ENCODE measurements at places on chromosomes 3 and 15.

DNA sequence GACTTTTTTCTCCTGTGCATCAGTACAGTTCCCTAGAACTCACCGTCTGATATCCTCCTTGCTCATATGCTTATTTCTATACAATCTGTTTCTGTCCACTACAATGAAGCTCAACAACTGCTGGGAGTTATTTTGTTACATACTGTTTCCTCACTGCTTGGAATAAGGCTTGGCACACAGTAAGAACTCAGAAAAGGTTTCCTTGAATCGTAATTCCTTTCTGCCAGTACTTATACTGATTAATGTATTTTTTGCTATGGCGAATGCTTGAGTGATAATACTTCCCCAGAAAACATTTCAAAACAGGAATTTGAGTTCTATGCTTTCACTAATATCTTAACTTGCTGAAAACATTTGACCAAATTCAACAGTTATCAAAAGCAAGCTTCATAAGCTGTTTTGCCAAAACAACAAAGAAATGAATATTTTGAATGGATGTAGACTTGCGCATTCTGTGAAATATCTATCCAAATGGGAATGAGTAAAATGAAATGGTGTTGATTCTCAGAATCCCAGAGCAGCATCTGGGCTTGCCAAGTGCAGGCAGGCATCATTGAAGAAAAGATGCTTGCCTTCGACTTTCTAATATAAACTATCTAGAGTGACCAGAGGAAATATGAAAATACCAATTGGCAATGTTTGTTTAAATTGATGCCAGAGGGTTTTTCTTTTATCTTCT is 286.3 kb downstream of the RAP2B start:
- DNase-seq, result no peak

- DNase-seq, result peak; percentile 70
Observed at GRCh38 chr3:10758304-10759037, 57.6 kb upstream of the SLC6A11 start.

- no peak for DNase-seq
Observed at GRCh38 chr3:65945953-65946352, 92.8 kb downstream of the MAGI1 start.

- no peak for DNase-seq
Observed at GRCh38 chr3:81216192-81216591, 545.3 kb downstream of the GBE1 start.

DNA sequence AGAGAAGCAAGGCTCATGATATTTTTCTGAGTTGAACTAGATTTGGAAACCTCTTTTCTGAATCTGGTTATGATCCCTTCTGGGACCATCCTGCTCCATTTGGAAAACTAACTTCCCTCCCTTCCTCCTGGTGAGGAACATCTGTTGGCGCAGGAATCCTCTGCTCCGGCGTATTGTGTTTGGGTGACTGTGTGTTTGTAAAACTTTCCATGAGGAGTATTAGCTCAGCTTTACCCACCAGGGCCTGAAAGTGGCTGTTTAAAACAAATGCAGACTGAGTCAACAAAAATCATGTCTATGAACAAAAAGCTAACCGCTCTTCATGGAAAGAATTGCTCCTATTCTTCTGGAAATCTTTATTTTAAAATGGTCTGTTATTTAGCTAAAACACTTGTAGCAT is 17.7 kb downstream of the STARD9 start:
- DNase-seq, result no peak

DNA sequence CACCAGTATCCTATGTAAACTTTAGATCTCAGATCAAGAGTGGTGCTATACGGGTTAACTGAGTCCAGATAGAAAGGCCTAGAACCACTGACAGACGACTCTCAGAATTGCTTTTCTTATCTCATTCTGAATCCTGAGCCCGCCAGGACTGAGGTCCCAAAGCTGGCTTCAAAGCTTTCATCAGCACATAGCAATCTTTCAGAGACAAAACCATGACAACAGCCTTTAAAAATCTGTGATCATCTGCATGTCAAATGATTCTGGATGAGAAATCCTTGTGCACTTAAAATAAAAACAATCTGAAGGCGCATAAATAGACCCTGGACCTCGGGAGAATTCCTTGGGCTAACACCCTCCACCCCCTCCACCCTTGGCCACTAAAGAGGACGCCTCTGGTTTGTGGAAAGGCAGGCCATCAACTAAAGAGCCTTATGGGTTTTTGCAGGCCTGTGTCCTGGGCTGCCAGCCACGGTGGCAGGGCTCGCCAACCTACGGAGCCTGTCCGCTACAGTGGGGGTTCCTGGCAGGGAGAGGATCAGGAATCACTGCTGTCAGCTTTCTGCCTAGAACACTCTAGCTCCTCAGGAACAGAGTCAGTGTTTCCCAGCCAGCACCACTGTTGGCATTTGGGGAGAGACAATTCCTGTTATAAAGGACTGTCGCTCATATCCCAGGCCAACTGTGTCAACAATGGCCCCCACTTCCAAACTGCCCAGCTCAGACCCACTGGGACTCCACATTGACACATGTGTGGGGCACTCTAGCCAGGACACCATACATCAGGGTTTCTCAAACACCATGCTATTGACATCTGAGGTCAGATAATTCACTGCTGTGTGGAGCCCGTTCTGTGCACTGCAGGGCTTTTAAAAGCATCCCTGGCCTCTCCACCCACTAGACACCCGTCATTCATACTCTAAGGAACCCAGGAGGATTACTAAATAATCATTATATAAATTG is 20.2 kb downstream of the TLE3 start:
- no peak for DNase-seq

DNA sequence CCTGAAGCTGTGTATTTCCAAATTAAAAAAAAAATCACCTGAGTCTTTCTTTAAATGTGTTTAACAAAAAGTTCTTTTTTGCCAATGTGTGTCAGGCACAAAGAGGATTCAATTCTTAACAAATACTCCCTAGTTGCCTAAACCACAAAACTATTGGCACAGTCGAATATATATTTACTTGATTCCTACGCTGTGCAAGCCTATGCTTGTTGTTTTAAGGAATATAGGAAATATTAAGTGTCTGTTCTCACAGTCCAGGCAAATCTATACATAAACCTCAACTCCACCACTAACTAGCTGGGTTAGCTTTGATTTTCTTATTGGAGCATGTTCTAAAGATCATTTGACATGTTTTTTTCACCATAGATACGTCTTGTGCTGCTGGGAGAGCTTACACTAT is 571.0 kb downstream of the PYDC2 start:
- no peak for DNase-seq

GRCh38 chr3:169246158-169246557 is 417.4 kb downstream of the MECOM start:
- no peak for DNase-seq

GRCh38 chr3:172156586-172156955 is 117.2 kb downstream of the FNDC3B start:
- DNase-seq, result no peak

GRCh38 chr3:42535981-42536784 is 33.7 kb downstream of the VIPR1 start:
- DNase-seq, result peak; percentile 33

DNA sequence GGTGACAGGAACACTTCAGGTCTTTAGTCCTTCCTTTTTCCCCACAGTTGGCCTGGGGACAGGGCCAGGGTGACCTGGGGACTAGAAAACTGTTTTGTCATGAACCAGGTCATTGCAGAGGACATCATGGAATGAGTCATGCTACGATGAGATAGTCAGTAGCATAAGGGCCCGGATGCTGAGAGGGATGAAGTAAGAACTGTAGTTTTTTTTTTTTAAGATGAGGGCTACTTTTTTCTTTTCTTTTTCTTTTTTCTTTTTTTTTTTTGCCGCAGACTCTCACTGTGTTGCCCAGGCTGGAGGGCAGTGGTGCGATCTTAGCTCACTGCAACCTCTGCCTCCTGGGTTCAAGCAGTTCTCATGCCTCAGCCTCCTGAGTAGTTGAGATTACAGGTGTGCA is 8.0 kb downstream of the MAP2K5 start:
- no peak for DNase-seq

DNA sequence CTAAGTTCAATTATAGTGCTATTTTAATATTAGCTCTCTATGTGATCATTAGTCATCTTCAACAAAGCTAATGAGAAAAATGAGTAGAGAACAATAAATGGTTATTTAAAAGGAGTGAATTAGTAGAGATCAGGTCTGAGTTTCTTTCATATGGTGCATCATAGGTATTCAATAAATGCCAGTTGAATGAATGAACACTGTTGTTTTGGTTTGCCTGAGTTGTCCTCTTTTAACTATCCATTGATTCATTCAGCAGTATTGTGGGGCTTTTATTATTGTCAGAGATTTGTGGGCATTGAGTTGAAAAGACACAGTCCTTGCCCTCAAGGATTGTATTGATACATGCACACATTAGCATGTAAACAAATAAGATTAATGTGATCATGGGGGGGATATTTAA is 88.2 kb downstream of the AGBL1 start:
- no peak for DNase-seq

DNA sequence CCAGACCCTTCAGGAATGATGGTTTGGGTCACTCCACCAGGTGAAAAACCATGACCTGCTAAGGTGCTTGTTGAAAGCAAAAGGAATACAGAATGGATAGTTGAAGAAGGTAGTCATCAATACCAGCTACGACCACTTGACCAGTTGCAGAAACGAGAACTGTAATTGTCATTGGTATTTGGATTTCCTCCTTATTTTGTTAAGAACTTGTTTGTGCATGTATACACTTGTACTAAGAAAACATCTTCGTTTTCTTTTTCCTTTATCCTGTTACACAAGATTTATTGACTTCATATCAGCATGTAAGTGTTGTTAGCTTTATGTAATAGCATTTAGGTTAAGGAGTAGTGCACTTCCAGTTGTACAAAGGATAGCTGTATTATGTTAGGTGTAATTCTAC is 261.8 kb downstream of the MCTP2 start:
- no peak for DNase-seq

DNA sequence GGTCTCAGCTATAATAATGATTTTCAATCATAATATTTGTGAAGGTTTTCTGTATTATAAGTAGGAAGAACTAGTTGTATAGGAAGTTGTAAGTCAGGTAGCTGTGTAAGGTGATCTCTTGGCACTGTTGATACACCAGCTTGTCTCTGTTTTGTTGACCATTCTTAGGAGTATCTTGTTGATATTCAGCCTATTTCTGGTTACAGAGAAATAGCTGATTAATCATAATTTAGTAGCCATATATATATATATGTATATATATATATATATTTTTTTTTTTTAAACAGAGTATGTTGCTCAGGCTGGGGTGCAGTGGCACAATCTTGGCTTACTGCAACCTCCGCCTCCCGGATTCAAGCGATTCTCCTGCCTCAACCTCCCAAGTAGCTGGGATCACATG is 20.2 kb downstream of the AKAP13 start:
- DNase-seq, result no peak

- no peak for DNase-seq
Observed at GRCh38 chr15:94370936-94371285, 139.6 kb downstream of the MCTP2 start.

DNA sequence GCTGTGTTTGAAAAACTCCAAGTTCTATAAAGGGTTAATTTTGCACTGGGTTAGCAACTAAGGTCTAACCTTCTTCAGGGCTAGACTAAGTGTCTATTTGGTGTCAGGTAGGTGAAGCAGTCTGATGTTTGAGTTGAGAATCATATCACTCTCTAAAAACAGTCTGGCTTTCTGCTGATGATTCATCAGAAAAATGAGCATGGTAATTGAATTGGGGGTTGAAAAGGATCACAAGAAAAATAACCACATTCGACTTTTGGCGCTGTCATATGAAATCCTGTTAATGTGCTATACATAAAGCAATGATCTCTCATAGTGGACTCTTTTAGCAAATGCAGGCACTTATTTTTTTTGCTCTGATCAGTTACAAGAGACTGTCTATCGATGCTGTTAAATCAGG is 242.2 kb upstream of the AZI2 start:
- DNase-seq, result no peak

GRCh38 chr15:33132233-33132580 is 62.3 kb downstream of the FMN1 start:
- no peak for DNase-seq

GRCh38 chr3:169841171-169841570 is 28.5 kb upstream of the LRRC34 start:
- DNase-seq, result no peak

DNA sequence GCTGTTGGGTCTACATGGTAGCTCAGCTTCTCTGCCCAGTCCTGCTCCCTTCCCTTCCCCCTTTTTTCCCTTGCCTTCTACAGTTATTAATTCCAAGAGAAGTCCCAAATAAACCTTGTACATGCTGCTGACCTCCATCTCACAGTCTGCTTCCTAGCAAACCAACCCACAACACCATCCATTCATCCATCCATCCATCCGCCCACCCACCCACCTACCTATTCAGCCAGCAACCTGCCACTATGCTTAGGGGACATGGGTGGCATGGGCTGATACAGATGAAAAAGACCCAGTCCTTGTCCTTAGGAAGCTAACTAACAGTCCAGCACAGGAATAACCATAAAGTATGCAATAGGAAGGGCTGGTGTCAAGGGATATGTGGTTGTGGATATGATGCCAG is 5.7 kb downstream of the TNFAIP8L3 start:
- no peak for DNase-seq

- DNase-seq, result no peak
Observed at GRCh38 chr15:28105793-28106192, 6.7 kb upstream of the OCA2 start.
